ENCODE measurements at places on chromosomes 2 and 18. TPM values are rescaled to one million over a fixed set of nuclear protein-coding genes. Genes with fewer than 3 reads are reported as not detected.

CCDC85A gene
- total RNA-seq: 8.1 TPM

REG3G gene
- total RNA-seq: not detected

DNA sequence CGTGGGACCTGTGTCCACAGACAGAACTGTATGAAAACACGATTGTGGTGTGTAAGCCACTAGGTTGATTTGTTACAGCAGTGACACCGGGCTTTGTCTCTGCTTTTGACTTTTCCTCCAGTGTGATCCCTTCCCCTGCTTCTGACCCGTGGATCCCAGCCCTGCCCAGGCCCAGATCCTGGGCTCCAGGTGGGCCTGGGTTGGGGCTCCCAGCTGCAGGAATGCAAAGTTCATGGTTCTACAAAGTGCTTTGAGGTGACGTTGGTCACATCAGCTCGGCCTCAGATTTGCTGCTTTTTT is 26.8 kb downstream of the HPCAL1 start:
- H3K4me1 ChIP-seq: peaks cover 17% of the 10 kb centered on the region
- no peak overlapping the region for H3K4me3 ChIP-seq
- no peaks in the 10 kb centered on the region for H3K36me3 ChIP-seq
- no peak overlapping the region for H3K27ac ChIP-seq
- H3K27me3 ChIP-seq: no peaks in the 10 kb centered on the region

DNA sequence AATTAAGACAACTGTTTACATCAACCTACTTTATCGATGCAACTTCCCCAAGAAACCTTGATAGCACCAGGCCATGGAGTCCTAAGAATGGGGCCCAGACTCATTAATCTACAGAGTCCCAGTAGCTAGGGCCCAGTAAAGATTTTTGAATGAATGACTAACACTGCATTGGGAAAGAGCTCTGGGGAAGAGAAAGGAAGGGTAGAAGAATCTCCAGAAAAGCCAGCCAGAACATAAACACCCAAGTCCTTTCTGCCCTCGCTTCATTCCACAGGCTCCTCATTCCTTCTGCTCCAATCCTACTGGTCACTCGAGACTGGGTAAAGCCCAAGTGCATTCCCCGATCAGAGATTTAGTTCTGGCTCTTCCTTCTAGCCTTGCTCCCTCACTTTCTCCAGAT is 44.3 kb downstream of the CYRIA start:
- no peak overlapping the region for H3K27ac ChIP-seq
- H3K4me1 ChIP-seq: no peaks in the 10 kb centered on the region
- no peak for DNase-seq

- no peak overlapping the region for H3K4me3 ChIP-seq
- DNase-seq: no peak
- H3K36me3 ChIP-seq: peaks cover 4% of the 10 kb centered on the region
- peak overlapping the region; percentile 85 for H3K27ac ChIP-seq
- no peaks in the 10 kb centered on the region for H3K27me3 ChIP-seq
Measured at GRCh38 chr2:173087214-173087581, 11.6 kb downstream of the MAP3K20 start.

- peak overlapping the region; percentile 64 for H3K4me3 ChIP-seq
- H3K27ac ChIP-seq: peak overlapping the region; percentile 76
- H3K27me3 ChIP-seq: peaks cover 5% of the 10 kb centered on the region
- no peaks in the 10 kb centered on the region for H3K36me3 ChIP-seq
- peak; percentile 92 for DNase-seq
Measured at GRCh38 chr2:189178726-189179569, 613 bp downstream of the COL5A2 start.

DNA sequence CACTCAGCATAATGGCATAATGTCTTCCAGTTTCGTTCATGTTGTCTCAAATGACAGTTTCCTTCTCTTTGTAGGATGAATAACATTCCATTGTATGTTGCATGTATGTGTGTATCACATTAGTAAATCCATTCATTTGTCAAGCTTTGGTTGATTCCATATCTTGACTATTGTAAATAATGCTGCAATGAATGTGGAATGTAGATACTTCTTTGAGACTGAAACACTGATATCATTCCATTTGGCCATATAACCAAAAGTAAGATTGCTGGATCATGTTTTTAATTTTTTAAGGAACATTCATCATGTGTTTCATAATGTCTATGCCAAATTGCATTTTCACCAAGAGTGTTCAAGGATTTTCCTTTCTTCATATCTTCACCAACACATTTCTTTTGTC is 1711.4 kb upstream of the PIK3C3 start:
- no peak overlapping the region for H3K27ac ChIP-seq
- no peak overlapping the region for H3K4me3 ChIP-seq
- no peaks in the 10 kb centered on the region for H3K27me3 ChIP-seq
- H3K4me1 ChIP-seq: no peaks in the 10 kb centered on the region
- H3K36me3 ChIP-seq: no peaks in the 10 kb centered on the region
- no peak for DNase-seq

- no peaks in the 10 kb centered on the region for H3K27me3 ChIP-seq
- no peak overlapping the region for H3K27ac ChIP-seq
- H3K4me3 ChIP-seq: no peak overlapping the region
- DNase-seq: peak; percentile 28
- H3K4me1 ChIP-seq: peaks cover 38% of the 10 kb centered on the region
- no peaks in the 10 kb centered on the region for H3K36me3 ChIP-seq
Measured at GRCh38 chr2:221517696-221518151, 54.4 kb downstream of the EPHA4 start.

DNA sequence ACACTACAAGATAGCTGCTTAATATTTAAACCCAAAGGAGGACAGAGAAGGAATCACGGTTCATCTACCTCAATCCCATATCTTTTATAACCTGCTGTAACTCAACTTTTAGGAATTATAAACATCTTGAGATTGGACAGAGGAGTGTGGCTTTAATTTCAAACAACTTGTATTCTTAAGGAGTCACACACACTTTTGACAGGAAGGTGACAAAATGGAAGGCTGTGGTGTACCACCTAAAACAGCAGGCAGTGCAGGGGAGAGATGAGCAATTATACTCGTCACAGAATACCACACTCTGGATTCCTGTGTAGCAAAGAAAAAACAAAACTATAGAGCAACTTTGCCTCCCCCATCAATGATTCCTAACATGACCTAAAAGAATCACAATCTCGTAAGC is 194.8 kb downstream of the ZEB2 start:
- no peaks in the 10 kb centered on the region for H3K27me3 ChIP-seq
- peaks cover 7% of the 10 kb centered on the region for H3K4me1 ChIP-seq
- H3K27ac ChIP-seq: no peak overlapping the region
- H3K4me3 ChIP-seq: no peak overlapping the region
- no peak for DNase-seq
